ENCODE measurements at places on chromosomes 3 and 15. TPM values are rescaled to one million over a fixed set of nuclear protein-coding genes. Genes with fewer than 3 reads are reported as not detected.

ADGRG7 gene
- not detected for polyA plus RNA-seq

DNA sequence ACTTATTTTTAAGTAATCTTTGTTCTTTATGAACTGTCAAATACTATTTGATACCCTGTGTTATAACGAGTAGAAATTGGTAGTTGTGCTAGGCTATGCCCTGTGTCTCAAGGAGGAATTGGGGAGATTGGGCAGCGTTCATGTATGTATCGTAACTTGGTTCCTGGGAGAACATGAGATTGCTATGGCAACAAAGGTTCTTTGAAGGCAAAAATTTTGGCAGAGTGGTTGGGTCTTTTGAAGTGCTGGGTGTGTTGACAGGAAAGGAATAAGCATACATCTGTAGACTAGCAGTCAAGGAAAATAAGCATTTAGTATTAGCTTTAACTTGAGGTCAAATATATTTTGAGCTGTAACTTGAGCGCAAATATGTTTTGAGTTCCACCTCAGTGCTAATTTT lies 45.3 kb downstream of the TCF12 start:
- no peak for DNase-seq

GRCh38 chr3:71684046-71684756 lies 41.0 kb downstream of the EIF4E3 start:
- no peak for DNase-seq

GRCh38 chr3:125050488-125051090 lies 5.2 kb downstream of the HEG1 start:
- no peak for DNase-seq

DNA sequence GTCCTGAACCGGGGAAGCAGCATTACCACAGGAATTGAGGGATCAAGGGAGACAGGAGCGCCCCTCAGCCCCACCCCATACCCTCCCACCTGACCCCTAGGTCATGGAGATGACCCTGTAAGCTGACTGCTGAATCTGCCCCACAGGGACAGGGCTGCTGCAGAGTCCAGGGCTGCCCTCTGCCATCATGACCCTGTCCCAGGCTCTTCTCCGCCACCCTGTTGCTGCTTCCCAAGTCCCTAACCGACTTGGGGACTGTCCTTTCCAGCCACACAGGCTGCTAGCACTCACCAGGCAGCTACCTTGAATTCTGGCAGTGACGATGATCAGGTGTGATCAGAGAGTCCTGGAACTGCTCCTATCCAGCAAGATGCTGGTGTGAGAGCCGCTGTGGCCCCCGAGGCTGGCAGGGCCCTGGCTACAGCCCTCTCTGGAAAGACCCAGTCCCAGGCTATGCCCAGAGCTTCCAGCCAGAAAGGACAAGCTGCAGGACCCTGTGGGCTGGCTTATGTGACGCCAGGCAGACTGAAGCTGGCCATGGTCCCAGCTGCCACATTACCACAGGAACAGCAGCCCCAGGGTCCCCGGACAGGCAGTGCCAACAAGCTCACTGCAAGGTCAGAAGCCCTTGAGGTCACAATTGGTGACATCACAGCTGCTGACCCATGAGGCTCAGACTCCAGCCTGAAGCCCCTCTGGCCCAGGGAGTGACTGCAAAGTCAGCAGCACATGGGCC lies at the start of gene C3orf22:
Gene C3orf22 (minus strand): TSS at position 597 of the 736 bp plus-strand sequence. CDS start 5,542 bp downstream, outside the sequence.
- peak; percentile 22 for DNase-seq

TGM5 gene
- 1.5 TPM for polyA plus RNA-seq

DNA sequence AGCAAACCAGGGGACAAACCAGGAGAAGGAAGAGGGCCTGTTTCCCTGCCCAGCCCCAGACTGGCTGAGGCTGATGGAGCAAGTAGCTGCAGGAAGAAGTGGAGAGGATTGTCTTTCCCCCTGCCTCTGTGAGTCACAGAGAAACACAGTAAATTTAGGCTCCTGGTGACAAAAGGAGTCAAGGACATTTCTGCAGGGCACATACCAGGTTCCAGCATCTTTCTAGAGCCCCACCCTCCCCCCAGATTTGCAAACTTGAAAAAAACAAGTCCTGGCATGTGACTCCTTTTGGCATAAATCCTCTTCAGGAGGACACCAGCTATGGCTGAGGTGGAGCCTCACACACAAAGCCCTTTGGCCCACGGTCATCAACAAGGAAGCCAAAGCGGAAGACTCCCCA lies 17.8 kb downstream of the PLD1 start:
- DNase-seq = no peak

GRCh38 chr15:72237029-72237852 lies 6.3 kb upstream of the PKM start:
- DNase-seq = peak; percentile 64

GRCh38 chr15:90808517-90809235 lies 59.7 kb upstream of the FURIN start:
- DNase-seq = no peak

ACTRT3 gene
- polyA plus RNA-seq = 0.76 TPM

CHRM5 gene
- polyA plus RNA-seq = not detected

GRCh38 chr3:195133013-195133412 lies 137.9 kb downstream of the XXYLT1 start:
- DNase-seq = no peak

SNX22 gene
- 3.1 TPM for polyA plus RNA-seq

DNA sequence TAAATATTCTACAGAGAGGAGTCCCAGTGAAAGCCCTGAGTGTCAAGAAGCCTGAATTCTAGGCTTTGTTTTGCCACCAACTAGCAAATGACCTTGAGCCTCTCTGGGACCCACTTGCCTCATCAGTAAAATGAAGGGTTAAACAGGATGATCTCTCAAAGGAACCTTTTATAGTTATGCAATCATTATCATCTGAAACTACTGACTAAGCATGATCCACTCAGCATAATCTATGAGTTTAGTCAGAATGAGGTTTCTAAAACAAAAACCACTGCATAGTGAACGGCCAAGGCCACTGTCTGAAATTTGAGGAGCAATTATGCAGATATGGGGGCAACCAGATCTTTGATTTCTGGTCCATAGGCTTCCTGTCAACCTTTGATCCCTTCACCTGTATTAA lies 319.0 kb downstream of the MECOM start:
- no peak for DNase-seq

RYR3 gene
- 2.6 TPM for polyA plus RNA-seq

OR4F15 gene
- polyA plus RNA-seq = not detected

GRCh38 chr15:63196842-63197241 lies 7.4 kb downstream of the RAB8B start:
- no peak for DNase-seq

GATM gene
- 52.8 TPM for polyA plus RNA-seq

DNA sequence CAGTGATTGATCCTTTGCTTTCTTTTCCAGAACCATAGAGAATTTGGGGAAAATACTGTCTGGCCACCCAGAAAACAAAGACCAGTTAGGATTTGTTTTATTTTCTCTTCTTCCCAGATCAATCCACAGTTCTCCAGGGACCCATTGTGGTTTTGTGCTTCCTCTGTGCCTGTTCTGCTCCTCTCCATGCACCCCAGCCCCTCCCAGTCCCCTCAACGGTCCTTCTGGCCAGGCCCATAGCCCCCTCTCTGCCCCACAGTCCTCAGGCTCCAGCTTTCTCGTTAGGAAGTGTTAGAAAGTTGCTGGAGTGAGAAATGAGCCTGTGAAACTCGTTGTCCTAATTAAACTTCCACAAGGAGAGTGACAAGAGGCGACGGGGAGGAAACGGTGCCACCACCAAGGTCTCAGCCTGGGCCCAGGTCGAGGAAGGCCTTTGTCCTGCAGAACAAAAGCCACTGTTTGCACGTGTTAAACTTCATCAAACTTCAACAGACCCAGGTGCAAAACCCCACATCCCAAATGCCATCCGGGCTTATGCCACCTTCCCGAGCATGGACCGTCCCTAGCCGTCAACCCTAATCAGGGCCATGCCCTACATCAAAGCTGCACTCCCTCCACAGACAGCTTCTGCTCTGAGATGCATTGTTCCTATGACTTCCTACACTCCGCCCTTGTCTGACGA lies 18.7 kb upstream of the ALDH1A3 start:
- no peak for DNase-seq

CP gene
- polyA plus RNA-seq = 15.4 TPM

NAALADL2 gene
- 1.8 TPM for polyA plus RNA-seq

WDR93 gene
- polyA plus RNA-seq = not detected

FETUB gene
- 0.63 TPM for polyA plus RNA-seq

APPL1 gene
- polyA plus RNA-seq = 11.3 TPM

CCDC32 gene
- polyA plus RNA-seq = 28.1 TPM

DNA sequence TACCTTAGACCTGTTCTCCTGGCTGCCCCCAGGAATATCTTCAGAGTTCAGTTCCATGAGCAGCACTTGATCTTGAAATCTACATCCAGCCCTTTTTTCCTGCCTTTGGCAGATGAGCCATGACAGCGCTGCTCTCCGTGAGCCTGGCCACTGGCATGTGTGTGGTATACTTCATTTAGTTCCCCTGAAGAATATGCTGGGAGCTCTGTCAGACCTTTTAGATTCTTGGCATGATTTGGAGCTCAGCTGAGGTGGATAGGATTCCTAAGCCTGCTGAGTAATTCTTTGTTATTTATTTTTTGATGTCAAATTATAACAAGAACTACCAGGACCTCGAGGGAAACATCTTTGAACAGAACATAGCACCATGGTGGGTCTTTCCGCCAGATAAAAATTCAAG lies 121.7 kb downstream of the EDEM1 start:
- no peak for DNase-seq

DNA sequence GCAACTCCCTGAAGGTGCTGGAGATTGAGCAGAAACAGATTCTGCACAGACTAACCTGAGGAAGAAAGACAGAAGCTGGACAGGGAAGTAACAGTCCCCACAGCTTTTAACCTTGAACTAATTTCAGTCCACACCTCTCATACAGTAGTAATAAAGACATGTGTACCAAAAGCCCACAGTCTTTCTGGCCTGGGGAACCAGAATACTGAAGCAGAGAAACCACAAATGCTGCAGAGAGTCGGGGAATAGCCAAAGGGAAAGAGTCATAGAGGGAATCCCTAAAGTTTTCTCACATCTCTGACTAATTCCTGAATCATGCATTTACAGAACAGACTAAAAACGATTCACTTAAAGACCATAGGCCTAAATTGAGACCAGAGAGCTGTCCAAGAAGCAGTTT lies 503.4 kb upstream of the NECTIN3 start:
- DNase-seq = no peak

DNA sequence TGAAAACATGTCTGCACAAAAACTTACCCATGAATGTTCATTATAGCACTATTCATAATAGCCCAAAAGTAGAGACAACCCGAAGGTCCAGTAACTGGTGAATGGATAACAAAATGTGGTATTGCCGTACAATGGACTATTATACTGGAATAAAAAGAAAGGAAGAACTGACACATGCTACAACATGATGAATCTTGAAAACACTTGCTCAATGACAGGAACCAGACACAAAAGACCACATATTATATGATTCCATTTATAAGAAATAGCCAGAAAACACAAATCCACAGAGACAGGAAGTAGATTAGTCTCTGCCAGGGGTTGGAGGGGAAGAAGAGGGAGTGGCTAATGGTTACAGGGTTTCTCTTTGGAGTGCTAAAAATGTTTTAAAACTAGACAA lies 18.3 kb downstream of the SHC4 start:
- no peak for DNase-seq

GRCh38 chr3:187042874-187043458 lies 96.3 kb downstream of the RPL39L start:
- DNase-seq = no peak

GRCh38 chr15:29432191-29433049 lies 162.8 kb upstream of the NSMCE3 start:
- DNase-seq = no peak

DNA sequence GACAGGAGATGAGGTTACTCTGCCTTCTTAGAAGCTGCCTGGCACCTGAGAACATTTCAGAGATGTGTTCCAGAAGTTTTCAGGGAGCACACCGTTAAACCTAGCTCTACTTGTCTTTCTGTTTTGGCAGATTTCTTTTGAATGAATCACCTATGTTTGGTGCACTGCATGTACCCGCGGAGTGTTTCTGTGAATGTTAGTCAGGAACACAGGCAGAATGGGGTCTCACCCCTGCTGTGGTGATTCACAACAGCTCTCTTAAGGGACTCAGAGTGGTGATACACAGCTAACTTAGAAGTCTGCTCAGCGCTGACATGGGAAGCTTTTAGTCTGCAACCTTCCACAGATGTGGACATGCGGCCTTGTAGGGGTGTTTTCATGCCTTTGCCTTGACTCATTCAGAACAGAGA lies 24.0 kb downstream of the TSEN2 start:
- DNase-seq = no peak
